ENCODE measurements at places on chromosomes 5 and 9. TPM values are rescaled to one million over a fixed set of nuclear protein-coding genes. Genes with fewer than 3 reads are reported as not detected.

GRCh38 chr5:121805911-121806310 is 45.8 kb upstream of the FTMT start:
- DNase-seq, result no peak

DNA sequence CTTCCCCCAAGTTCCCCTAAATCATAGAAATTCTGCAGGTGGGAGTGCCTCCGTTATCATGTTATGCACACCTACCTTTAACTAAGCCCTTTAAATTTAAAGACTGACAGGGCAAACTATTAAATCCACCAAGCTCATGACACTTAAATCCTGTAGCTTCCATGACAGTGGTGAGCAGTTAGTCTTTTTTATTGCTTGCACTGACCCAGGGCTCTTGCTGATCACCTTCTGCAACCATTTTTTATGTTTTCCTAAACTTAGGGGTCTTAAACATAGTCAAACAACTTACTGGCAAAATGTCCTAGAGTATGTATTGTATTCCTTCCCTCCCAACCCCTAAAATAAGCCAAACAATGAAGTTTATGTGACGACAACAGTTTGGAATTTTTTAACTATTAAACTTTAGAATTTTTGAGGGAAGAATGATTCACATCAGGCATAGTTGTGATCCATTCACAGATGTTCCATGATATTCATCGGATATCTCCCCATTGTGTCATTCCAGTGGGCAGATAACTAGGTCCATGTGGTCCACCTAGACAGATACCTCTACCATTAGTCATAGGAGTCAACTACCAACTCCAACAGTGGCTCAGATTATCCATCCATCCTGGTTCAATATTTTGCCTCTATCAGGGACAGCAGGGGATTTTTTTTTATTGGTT is 283.1 kb downstream of the ADAMTS6 start:
- no peak for DNase-seq

DNA sequence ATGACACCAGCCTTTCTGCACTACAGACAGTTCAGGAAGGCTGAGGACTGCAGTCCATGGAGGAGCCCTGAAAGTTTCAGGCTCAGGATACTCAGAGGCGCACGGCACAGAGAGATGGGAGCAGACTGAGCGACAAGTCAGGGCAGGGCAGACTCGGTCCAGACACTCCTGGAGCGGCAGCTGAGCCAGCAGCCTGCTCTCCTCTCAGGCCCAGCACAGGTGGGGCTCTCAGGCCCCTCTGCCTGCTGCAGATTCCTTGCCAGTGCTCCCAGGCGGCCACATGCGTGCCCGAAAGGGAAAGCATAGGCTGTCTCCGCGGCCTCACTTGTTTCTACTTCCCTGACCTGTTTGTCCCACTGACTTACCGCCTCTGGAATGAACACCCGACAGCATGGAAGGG is 228.3 kb downstream of the IRX2 start:
- no peak for DNase-seq

GRCh38 chr5:117327511-117327910 is 752.9 kb upstream of the SEMA6A start:
- DNase-seq, result no peak

- no peak for DNase-seq
These were observed 15.2 kb upstream of the SLC36A1 start for GRCh38 chr5:151432210-151432609.

DNA sequence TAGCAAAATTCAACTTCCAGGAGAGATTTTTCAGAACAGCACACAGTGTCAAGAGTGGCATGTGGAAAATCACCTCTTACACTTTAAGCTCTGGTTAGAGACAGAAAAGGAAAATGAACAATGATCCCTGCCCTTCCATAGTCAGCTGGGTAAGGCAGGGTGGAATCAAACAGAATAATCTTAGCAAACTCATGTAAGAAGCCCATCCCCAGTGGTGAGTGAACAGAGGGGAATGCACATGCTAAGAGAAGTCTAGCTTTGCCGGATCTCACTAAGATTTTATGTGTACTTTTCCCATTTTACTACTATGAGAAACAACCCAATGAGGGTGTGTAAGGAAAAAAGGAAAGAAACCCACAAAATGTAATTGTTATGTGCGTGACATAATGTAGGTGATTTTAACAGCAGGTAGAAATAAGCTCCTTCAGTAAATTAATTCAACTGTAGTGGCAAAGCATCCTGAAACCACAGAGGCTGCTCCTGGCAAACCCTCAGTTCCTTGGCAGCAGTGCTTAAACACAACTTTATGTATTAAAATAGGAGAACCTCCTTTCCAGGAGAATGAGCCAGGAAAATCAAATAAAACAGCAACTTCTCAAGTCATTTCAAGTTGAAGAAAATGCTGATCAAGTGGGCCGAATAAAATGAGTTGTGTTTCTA is 366.0 kb upstream of the TRPC7 start:
- no peak for DNase-seq

DNA sequence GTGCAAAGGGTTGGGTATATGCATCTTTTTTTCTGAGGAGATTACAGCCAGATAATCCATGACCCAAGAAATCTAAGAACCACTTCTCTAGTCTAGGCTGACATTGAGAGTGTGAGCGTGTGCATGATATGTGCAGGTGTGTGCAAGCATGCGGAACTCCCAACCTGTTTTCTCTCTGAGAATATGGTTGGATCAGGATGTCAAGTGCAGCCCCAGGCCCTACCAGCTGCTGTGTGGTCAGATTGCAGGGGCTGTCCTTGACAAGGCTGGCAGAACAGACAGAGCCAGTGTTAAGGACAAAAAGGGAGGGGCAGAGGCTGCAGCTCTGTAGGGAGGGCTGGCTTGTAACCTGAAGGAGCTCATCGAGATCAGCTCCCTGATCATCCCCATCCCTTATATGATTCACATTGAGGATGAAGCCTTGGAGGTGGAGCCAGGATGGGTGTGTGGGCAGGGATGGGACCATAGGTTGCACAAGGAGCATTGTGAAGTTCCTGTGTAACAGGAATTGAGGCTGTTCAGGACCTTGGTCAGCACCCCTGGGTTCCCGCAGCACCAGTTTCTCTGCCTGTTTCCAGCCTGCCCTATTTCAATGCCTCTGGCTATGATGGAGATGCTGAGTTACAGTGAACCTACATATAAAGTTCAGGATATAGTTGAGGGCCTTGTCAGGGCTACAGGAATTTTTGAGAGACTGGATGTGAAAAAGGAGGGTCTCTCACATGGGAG is 52.6 kb upstream of the ARAP3 start:
- DNase-seq, result no peak

DNA sequence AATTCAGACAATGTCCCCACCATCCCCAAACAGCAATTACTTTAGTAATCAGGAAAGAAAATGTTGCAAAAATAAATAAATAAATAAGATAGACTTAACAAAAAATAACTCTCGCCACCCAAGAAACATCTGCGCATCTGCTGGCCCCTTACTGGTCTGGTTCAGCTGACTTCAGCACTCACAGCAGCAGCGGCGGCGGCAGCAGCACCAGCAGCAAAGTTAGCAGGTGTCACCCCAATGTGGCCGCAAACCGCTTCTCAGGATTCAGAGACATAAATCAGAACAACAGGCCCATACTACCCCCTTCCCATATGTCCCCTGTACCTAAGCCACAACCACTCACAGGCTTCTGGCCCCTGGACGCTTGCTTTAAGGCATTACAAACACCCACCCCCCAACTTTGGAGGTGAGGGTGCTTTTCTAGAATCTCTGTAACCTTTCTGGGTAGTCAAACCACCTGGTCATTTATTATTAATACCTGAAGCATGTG is 593.0 kb downstream of the BNC2 start:
- no peak for DNase-seq

The TMEFF1 gene
- 0.31 TPM for total RNA-seq

The GMCL2 gene
- total RNA-seq, result not detected

The COX7C gene
- 573 TPM for total RNA-seq

Measured in naive thymus-derived CD8-positive, alpha-beta T cell (primary cell).